ENCODE measurements at places on chromosomes 13 and 19. TPM values are rescaled to one million over a fixed set of nuclear protein-coding genes. Genes with fewer than 3 reads are reported as not detected.
A peak's percentile ranks its signal among the peaks of the same experiment; 100 is the strongest.

The OR7C1 gene
- not detected for total RNA-seq

The FAAP24 gene
- 3.6 TPM for total RNA-seq

GRCh38 chr13:102091231-102091630, 310.6 kb downstream of the FGF14 start:
- no peak for DNase-seq

The ANKLE1 gene
- total RNA-seq, result not detected

- DNase-seq, result peak; percentile 88
These were observed 109.3 kb downstream of the ABCC4 start for GRCh38 chr13:95191821-95192563.

DNA sequence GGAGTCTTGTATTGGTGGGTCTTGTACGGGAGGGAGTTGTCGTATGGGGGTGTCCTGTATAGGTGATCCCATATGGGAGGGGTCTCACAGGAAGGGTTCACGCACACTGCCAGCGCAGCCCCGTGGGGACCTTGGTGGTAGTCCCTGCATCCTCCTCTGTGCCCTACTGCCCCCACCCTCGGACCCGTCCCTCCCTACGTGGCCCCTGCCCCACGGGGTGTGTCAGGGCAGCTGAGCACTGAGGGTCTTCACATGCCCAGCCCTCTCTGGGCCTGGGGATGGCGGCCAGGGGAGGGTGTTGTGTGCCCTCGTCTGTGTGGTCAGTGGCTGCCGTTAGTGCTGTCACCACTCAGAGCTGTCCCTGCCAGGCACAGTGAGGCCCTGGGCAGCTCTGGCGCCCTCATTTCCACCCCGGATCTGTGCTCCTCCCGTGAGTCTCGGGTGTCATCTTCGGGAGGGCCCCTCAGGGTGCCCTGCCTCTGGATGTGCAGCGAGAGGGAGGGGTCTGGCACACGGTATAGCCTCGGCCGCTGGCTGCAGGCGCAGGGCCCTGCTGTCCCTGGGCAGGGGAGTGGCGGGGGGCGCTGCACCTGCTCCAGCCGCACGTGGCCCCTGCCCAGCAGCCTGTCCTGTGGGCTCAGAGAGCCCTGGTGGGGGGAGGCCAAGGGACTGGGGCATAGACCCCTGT, 16.0 kb upstream of the GNA15 start:
- DNase-seq, result no peak

DNA sequence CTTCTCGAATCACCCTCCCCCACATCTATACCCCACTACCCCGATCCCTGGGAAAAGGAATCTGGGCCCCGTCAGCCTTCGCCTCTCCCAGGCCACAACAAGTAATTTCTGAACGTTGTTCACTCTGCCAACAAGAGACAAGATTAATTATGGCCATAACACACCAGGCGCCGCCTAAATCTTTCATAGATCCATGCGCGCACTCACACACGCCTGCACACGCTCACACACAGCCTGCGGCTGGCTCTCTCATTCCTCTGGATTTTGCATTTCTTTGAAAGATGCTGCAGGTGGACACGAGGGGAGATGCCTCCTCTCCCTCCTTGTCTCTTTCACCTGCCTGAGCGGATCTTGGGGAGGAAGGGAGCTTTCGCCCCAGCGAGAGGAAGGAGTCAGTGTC, 17.1 kb downstream of the ZNRF4 start:
- no peak for DNase-seq

The KLHL1 gene
- total RNA-seq, result not detected

DNA sequence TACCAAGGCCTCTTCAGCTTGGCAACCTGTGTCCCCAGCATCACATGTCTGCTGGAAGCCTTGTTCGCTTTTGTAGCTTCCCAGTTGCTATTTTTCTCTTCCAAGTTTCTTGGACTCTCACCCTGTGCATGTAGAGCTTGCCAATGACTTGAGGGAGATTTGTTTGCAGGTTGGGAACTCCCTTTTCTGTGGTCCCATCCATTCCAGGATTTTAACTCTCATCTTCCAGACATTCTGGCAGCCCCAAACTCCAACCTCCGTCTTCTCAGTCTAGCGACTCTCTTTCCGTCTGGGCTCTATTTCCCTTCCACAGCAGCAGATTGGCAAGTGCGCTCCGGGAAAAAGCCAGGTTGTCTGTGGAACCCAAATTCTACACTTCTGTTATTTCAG, 9.0 kb downstream of the PLAUR start:
- no peak for DNase-seq

The EDNRB gene
- total RNA-seq, result 0.29 TPM

The RB1 gene
- total RNA-seq, result 29.8 TPM

DNA sequence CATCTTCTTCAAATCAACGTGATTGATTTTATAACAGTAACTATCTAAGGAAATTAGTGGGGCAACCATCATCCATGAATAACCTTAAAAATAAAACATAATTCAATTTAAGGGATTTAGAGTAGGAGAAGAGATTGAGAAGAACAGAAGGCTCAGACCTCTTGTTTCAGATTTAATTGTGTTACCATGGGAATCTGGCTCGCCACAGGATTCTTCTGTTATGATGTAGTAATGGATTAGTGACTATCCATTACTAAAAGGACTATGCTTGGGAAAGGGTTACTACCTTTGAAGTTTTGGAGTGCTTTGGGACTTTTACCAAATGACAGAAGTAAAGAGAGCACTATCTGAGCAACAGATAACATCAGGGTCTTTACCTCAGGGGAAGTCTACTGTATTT, 13.2 kb downstream of the FREM2 start:
- no peak for DNase-seq

DNA sequence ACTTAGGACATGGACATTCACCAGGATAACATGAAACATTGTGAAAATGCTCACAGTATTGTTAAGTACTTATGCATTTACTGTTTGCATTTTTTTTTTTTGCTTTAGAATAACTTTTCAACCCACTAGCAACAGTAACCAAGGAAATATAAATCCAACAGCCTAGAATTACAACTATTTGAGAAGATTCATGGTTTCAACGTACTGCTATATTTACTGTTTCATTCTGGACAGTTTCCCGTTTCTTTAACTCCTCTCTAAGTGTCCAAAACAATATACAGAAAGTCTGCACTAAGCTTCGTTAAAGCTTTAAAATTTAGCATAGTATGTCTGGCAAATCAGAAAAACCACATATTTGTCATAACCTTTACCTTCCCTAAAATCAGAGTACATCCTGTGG, 2.7 kb downstream of the SMAD9 start:
- no peak for DNase-seq

- DNase-seq, result no peak
These were observed 36.7 kb upstream of the C13orf42 start for GRCh38 chr13:51147732-51148131.

The SPIB gene
- not detected for total RNA-seq

GRCh38 chr13:73092829-73093228, 34.0 kb downstream of the KLF5 start:
- no peak for DNase-seq

GRCh38 chr13:55783841-55784240, 1356.9 kb upstream of the PRR20A start:
- no peak for DNase-seq

The KLK4 gene
- 0.29 TPM for total RNA-seq

DNA sequence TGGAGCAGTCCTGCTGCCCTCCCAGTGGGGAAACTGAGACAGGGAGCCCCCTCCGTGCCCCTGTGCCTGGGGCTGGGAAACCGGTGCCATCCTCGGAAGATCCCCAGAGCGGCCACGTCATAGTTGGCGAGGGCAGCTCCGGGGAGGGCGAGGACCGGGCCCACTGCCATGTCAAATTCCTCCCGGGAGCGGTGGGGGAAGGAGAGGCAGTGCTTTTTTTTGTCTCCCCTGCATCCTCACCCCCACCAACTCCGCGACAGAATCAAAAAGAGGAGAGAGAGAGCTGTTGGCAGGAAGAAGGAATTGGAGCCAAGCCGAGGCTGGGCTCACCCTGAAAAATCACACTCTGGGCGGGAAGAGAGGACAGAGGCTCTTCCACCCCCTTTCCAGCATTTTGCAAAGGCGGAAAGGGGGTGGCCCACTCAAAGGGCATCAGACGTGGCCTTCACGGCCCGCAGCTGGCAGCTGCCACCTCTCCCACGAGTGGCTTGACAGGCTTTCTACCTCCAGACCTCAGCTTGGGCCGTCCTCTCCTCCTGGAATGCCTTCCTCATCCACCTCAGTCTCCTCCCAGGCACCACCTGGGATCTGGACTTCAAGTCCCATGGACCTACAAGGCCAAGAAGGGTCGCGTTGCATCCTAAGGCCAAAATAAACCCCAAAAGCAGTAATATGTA, 19.6 kb upstream of the NFIC start:
- peak; percentile 97 for DNase-seq

The LRRC63 gene
- not detected for total RNA-seq

DNA sequence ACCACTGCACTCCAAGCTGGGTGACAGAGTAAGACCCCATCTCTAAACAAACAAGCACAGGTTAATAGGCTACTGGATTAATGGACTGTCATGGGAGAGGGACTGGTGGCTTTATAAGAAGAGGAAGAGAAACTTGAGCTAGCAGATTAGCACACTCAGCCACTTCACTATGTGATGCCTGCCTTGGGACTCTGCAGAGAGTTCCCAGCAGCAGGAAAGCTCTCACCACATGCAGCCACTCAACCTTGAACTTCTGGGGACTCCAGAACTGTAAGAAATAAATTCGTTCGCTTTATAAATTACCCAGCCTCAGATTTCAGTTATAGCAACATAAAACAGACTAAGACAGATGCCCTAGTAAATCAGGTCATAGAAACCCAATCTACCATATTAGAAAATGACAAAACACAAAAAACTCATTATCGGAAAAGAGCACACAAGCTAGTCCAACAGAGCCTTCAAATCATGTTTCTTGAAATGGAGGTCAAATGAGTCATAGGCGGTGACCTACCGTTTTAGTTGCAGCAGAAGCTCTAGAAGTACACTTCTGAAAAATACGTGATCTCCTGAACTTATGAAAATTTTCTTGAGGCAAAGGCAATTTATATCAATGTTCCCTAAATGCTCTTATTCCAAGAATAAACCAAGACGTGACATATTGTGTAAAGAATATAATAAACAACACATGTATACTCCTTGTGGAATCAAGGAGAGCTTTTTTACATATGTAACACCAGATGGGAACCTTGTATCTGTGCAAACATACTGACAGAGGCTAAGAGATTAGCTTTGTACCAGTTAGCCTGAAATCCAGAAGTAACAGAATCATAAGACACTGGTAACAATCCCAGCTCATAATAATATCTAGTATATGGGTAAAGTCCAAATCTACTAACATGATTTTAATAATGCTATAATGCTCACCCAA, 340.9 kb upstream of the SGCG start:
- no peak for DNase-seq

The ZNF682 gene
- 5.9 TPM for total RNA-seq

The ZNF578 gene
- total RNA-seq, result 2.4 TPM

- DNase-seq, result no peak
These were observed 12.8 kb upstream of the ADGRL1 start for GRCh38 chr19:14218620-14219330.

DNA sequence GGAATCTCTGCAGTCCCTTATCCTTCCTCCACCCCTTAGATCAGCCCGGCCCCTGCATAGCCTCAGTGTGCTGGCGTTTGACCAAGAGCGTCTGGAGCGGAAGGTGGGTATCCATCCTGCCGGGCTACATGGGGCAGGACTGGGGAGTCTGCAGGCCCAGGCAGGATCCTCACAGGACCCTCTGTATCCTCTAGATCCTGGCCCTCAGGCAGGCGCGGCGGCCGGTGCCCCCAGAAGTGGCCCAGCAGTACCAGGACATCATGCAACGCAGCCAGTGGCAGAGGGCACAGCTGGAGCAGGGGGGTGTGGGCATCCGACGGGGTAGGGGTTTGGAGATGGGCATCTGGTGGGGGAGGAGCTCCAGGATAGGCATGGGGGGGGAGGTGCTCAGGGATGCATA, 8.9 kb downstream of the PODNL1 start:
- DNase-seq, result peak; percentile 90

DNA sequence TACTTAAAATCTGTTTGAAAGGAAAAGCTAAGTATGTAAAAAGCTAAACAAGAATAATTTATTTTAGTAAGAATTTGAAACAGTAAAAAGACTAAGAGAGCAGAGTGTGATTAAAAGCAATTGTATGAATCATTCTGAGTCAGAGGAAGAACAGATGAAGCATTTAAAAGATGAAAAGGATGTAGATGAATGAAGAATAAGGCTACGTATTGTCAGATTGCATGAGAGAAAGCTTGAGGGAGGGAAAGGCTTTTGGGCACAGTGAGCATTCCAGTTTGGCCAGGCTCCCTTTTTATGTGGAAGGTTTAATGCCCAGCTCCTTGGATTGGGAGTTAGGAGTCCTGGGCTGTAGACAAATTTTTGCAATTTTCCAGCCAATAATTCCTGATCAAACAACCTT, 117.7 kb downstream of the FREM2 start:
- DNase-seq, result peak; percentile 14

DNA sequence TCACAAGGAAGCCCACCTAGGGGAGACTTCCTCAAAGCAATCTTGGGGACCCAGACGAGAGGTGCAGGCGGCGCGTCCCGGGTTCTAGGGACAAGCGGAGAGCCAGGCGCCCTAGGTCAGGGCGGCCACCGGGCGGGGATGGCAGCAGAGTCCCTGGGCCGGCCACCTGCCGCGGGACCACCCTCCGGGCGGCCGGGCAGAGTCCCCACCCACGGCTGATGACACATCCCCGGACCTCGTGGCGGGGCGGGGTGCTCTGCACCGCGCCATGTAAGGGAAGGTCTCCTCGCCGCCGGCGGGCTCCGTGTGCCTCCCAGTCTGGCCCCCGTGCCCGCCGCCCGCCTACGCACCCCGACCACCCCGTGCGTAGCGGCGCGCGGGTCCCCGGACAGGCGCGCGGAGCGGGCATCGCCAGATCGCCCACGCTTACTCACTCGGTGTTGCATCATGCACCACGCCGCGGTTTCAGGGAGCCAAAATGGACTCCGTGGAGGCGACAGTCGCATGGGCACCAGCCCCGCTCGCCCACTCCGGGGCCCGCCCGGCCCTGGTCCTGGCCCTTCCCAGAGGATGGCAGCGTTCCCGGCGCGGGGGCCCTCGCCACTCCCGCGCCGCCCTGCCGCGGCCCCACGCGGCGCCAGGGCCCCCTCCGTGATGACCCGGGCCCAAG, 643 bp downstream of the SLC7A1 start:
- DNase-seq, result peak; percentile 96

The FXYD7 gene
- not detected for total RNA-seq

- no peak for DNase-seq
These were observed 857.4 kb downstream of the OLFM4 start for GRCh38 chr13:53885997-53886396.

GRCh38 chr13:52846567-52847321, 1.7 kb downstream of the PCDH8 start:
- peak; percentile 84 for DNase-seq

DNA sequence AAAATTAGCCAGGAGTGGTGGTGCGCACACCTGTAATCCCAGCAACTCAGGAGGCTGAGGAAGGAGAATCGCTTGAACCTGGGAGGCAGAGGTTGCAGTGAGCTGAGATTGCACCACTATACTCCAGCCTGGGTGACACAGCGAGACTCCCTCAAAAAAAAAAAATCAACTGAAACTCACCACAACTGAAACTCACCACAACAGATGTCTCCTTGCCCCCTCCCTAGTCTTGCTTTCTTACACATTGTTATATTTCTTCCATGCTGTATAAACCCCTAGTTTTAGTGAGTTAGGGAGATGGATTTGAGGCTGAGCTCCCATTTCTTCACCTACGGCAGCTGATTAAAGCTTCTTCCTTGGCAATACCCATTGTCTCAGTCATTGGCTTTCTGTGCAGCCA, 3.3 kb downstream of the ZIM3 start:
- DNase-seq, result no peak

The GRAMD1A gene
- total RNA-seq, result 33.6 TPM
